EL (cell line): ENCODE measurements at places on chromosomes 1 and 21.
A peak's percentile ranks its signal among the peaks of the same experiment; 100 is the strongest.

- DNase-seq: peak; percentile 88
Observed at GRCh38 chr1:235953801-235954200, 87.1 kb upstream of the LYST start.

DNA sequence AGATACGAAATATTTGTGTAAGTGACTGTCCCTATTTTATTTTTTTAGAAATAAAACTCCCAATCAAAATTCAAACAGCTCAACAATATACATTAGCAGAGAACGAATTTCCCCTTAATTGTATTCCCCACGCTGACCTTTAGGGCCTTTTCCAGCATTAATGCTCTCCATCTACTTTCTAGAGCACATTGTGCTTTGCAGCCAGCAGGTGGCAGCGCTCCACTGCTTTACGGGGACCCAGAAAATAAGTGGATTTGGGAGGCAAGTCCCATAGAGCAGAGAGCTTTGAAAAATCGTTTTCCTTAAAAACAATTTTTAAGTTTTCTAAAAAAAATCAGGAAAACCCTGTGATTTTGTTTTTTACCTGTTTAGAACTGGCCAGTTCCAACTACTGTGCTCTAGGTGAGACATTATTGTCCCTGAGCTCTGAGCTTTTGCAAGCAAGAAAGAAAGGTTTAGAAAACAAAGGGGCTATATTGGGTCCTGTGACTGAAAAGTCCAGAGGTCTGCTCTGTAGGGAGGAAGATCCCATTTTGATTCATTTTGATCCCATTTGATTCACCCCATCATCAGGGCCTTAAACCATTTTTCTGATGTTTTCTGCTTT is 144.4 kb upstream of the ZNF644 start:
- peak; percentile 58 for DNase-seq

DNA sequence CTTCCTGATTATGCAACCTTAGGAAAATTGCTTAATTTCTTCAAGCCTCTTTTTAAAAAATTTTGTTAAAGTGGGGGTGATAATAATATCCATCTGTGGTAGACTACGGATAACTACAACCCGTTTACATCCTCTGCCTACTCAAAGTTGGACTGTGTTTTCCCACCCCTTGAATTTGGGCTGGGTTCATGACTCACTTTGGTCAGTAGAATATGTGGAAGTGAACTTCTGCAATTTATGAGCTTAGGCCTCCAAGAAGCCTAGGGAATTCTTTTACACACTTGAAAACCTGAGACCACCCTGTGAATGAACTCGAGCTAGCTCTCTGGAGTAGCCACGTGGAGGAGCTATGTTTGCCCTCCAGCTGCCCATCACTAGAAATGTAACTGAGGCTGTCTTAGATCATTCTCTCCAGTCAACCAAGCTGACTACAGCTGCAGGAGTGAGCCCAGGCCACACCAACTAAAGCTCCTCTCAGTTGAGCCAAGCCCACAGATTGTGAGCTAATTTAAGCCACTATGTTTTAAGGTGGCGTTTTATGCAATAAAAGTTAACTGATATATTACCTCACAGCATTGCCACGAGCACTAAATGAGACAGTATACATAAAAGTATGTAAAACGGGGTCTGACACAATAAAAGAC is 29.6 kb upstream of the CACHD1 start:
- DNase-seq: peak; percentile 36

DNA sequence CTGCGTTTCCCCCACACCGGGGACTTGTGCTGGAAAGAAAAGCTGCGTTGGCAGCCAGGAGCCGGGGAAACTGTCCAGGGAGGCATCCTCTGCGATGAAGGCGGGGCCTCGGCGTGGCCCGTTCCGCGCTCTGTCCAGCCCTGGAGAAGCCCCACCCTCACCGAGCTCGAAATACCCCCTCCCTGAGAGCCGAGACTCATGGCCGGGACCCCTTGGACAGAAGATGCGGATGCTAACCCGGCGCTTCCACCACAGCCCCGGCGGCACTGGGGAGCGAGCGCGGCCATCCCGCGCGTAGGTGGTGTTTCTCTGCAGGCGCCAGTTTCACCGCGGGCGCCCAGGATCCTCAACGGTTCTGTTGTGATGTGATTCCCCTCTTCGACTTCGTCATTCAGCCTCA is 31.6 kb downstream of the PDE9A start:
- no peak for DNase-seq

- no peak for DNase-seq
Observed at GRCh38 chr1:227919906-227920305, 27.8 kb downstream of the WNT9A start.

DNA sequence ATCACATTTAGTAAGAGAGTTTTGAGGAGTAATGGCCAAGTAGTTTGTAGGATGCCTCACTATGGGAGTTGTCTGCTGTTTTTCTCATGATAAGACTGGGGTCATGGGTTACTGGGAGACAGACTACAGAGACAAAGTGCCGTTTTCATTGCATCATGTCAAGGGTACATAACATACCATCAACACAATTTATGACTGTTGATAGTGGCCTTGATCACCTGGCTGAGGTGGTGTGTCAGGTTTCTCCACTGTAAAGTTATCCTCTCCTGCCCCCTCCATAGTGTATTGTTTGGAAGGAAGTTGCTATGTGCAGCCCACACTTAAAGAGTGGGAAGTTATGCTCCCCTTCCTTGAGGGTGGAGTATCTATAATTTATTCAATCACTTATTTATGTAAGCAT is 263.5 kb upstream of the POU3F1 start:
- no peak for DNase-seq

DNA sequence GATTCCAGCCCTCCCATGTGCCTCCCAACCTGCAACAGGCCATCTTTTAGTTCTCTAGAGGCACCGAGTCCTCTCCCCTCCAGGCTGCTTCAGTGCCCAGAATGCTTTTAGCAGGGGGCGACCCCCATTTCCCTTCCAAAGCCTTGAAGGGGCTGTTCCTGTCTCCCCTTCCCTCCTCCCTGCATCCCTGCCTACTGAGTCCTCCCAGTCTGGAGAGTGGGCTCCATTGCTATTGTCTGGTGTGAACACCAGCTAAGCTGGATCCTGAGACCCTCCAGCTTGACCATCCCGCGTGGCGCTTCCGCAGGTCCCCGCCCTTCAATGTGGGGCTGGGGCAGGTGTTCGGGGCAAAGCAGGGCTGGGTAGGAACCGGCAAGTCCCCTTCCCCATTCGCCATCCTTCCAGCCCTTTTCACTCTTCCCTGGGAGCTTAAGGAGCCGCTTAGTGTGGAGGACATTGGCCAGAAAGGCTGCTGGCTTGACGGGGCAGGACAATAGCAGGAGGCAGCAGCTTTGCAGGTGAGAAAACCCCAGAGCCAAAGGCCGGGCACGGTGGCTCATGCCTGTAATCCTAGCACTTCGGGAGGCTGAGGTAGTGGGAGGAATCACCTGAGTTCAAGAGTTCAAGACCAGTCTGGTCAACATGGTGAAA is 32.2 kb downstream of the PADI6 start:
- no peak for DNase-seq

DNA sequence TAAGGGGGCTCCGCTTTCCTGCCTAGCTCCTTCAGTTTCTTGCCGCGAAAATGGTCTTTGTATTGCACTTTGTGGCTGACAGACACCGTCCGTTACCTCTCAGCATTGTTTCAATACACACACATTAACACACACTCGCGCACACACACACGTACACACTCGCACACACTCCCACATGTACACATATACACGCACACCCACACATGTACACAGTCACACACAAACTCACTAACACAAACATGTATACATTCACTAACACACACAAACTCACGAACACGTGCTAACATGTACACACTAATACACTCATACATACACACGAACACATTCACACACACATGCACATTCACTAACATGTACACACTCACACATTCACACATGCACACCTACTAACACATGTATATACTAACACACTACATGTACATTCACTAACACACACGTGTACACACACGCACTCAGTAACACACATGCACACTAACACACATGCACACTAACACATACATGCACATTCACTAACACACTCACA is 48.9 kb downstream of the PSMG1 start:
- DNase-seq: no peak
